Activated T-cell treated with anti-CD3 and anti-CD28 coated beads, Interleukin-2, amount 50 U/mL, for 72 hours (primary cell): ENCODE measurements at places on chromosomes 1 and 21.

DNA sequence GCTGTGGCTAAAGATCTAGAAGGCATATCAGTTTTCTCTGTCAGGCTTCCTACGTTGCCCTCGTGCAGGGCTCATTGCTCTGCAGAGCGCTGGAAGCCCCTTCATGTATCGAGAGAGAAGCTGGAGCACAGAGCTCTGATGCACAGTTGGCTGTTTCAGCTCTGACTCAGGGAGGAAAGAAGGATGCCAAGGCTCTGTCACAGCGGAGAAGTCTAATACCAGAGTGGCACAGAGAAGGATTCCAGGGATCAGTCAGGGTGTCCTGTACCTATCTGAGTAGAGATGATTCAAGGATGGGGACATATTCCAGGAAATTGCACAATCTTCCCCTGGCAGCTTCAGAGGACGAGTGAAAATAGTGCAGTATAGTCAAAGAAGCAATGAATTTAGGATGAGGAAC lies 179.2 kb upstream of the FMN2 start:
- DNase-seq, result no peak

DNA sequence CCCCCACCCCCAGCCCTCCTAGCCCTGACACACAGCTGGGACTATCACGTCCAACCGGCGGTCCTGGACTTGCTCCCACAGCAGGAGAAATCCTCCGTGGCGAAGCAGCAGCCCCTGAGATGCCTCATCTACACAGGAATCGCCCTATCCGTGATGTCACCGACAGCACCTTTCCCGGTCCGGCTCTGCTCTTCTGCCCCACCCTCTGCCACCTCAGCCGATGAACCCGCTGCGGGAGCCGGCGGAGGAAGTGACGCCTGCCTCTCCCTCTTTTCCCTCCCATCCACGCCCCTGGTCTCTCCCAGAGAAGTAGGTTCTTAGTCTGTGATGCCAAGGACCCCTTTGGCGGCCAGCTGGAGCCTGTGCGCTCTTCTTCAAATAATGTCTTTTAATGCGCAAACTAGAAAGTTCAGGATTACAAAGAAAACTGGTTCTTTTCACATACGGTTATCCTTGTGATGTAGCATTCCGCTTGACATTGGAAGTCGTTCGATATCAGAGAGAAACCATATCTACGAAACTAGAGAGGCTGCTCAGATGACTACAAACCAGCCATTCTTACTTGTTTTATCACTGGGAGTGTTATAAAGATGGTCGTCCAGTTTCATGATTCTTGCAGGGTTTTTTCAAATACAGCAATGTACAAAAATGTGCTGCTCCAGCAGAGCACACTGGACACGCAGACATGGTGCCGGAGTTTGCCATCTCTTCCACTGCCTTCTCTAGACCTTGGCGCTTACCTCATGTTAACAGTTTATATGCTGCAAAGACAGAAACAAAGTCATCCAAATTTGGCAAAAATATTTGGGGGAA lies 120.3 kb downstream of the PPIAL4G start:
- peak; percentile 54 for DNase-seq

- DNase-seq, result no peak
These were observed 607.0 kb downstream of the NPHP4 start for GRCh38 chr1:5385096-5385799.

DNA sequence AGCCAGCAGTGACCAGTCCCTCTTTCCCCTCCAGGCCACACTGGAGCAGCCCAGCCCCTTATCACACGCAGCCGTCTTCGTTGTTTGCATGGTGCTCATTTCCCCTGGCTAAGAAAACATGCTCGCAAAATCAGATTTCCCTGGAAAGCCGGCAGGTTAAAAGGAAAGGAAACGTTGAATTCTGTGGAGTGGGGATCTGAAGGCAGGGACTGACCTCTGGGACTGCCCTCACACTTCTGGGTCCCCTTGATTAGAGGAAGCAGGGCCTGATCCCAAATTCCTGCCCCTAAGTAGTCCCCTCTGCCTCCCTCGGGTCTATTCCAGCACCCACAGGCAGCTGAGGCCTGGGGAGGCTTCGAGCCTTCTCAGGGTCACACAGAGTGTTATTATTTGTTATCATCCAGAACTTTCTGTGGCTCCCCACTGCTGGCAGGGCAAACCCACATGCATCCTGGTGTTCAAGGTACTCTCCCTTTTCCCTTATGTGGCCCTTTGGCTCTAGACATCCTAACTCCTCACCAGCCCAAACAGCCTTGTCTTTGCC lies 125.2 kb upstream of the ZBTB40 start:
- DNase-seq, result no peak

GRCh38 chr1:81296601-81297000 lies 504.1 kb upstream of the ADGRL2 start:
- DNase-seq, result no peak

- no peak for DNase-seq
These were observed 100.2 kb upstream of the GNG4 start for GRCh38 chr1:235749755-235750300.

GRCh38 chr1:224047538-224047937 lies 66.4 kb upstream of the FBXO28 start:
- no peak for DNase-seq

- DNase-seq, result no peak
These were observed 53.6 kb downstream of the MAB21L3 start for GRCh38 chr1:116164604-116165368.

- no peak for DNase-seq
These were observed 6.8 kb downstream of the YARS1 start for GRCh38 chr1:32810358-32810757.

- DNase-seq, result no peak
These were observed 66.4 kb downstream of the IGSF21 start for GRCh38 chr1:18174037-18174436.

- peak; percentile 94 for DNase-seq
These were observed at the start of gene ZBTB37 for GRCh38 chr1:173868266-173869020. TSS of gene ZBTB37 (plus strand) at chr1:173868380. CDS start at chr1:173870226, 1,846 bp downstream.

DNA sequence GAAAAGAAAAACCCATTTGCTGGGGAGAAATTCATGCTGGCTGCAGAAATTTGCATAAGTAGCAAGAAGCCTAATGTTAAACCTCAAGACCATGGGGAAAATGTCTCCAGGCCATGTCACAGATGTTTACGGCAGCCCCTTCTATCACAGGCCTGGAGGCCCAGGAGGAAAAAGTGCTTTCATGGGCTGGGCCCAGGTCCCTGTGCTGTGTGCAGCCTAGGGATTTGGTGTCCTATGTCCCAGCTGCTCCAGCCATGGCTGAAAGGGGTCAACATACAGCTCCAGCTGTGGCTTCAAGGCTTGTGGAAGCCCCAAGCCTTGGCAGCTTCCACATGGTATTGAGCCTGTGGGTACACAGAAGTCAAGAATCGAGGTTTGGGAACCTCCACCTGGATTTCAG lies 93.0 kb downstream of the HFM1 start:
- DNase-seq, result no peak

DNA sequence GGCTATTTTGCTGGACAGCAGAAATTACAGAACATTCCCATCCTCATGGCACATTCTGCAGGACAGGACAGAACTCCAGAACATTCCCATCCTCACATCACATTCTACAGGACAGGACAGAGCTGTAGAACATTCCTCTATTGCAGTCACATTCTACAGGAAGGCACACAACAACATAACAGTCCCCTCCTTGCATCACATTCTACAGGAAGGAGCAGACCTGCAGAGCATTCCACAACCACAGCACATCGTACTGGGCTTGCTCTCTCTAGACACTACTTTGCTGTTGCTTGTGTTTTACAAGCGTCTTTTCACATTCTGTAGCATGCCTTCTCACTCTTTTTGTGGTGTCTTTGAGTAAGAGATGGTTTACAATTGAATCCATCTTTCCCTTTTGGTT lies 26.8 kb upstream of the ABCB10 start:
- no peak for DNase-seq

- no peak for DNase-seq
These were observed 99.0 kb upstream of the CD34 start for GRCh38 chr1:208009706-208010444.

- DNase-seq, result no peak
These were observed 897 bp downstream of the CYYR1 start for GRCh38 chr21:26572076-26572701.

DNA sequence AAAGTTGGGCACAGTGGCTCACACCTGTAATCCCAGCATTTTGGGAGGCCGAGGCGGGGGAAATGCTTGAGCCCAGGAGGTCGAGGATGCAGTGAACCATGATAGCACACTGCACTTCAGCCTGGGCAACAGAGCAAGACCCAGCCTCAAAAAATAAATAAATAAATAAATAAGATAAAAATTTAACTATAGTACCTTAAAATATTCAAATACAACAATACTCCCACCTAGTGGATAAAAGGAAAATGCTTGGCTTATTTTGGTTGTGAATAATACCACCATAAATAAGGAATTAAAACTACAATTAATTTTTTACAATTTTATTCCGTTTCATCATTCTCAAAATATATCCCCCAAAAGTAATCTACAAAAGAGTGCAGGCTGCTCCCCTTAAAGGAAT lies 8.1 kb downstream of the PSMG1 start:
- no peak for DNase-seq

DNA sequence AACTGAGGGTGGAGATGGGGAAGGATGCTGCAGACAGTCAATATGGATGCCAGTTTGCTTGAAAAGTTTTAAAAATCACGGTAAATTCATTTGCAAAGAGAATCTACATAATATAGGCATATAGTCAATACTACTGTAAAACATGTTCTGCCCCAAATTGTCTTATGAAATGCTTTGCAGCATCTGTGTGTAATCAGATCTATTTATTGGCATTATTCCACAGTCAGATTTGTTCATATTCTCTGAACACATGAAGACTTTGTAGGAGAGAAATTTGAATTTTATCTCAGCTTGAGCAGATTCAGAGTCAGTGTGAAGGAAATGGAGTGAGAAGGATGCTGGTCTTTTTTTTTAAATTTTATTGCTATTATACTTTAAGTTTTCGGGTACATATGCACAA lies 88.5 kb downstream of the PLPPR4 start:
- DNase-seq, result no peak

GRCh38 chr1:8527941-8528340 lies 210.0 kb downstream of the SLC45A1 start:
- DNase-seq, result no peak

DNA sequence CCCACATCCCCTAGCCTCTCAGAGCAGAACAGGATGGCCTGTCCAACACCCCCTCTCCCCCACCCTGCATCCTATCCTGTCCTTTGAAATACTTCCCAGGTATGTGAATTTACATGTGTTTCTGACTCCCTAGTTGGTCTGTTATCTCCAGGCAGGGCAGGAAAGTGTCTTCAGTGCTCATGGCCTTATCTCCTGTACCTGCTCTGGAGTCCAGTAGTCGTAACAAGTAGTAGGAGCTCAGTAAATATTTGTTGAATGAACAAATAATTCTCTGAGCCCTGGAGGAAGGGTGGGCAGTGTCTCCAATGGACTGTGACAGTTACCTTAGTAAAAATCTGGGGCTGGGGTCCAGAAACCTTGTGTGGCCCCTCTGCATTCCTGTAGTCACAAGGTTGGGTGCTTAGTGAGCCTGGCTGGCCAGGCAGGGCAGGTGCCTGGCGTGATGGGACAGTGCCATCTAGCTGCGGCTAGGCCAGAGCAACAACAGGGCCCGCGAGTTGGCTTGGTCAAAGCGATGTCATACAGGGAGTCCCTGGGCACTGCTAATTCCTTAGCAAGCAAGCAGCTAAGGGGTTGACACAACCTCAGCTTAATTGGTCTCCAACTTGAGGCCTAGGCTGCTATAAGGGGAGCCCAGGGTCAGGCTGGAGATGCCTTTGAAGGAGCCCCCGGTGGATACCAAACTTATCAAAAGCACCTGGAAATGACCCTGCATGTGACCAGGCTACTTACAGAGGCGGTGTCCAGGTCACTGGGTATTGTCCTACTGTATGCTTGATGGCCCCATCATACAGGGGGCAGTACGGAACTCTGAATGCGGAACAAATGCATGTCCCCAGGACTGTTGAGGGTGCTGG lies 89.0 kb upstream of the PPM1J start:
- DNase-seq, result peak; percentile 64

DNA sequence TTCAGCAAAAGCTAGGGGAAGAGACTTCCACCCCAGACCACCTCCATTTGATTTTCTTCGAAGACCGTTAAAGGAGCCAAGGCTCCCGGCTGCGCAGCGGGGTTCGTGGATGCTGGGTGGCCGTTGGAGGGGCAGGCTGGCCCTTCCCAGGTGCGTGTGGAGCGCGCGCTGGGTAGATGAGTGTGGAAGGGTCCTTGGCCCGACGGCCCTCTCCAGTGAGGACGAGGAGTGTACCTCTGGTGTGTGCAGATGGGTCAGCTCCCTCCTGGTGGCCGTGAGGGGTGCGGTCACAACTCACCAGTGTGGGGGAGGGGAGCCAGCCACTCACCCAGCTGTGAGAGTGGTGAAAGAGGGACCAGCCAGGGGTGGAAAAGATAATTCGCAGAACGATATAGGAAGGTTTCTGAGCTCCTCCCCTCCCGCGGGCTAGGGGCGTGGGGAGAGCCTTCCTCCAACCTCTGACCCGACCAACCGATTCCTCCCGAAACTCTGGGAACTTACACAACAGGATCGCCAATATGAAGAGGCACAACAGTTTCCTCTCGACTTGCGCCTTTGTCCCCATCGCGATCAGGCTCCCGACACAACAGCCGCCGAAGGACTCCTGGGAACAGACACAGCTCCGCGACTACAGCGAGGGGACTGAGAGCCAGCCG lies at the start of gene F11R:
TSS of gene F11R (minus strand) at position 644 of the 656 bp plus-strand sequence. CDS start at position 565, 79 bp downstream.
- peak; percentile 42 for DNase-seq

GRCh38 chr1:26602378-26602959 lies 72.9 kb downstream of the RPS6KA1 start:
- DNase-seq, result peak; percentile 29

DNA sequence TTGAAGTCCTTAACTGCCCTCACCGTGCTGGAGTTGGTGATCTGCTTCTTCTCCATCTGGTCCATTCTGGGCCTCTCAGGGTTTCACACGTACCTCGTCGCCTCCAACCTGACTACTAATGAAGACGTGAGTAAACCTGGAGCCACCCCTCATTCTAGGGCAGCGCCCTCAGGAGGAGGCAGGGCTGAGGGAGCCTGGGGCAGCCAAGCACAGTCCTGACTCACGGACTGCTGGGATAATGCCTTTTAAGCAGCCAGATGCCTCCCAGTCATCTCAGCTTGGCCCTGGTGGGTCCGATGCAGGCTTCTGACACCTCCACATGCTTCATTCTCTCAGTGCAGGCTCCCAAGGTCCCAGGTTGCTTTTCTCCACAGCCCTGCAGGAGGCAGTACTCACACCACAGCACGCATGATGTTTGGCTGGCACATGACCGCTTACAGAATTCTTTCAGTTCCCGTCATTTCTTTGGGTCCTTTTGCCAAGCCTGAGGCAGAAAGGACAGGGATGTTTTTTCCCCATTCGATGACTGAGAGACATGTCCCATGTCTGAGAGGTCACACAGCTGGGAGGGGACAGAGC lies 11.8 kb upstream of the SFN start:
- no peak for DNase-seq

GRCh38 chr1:234065794-234066447 lies 161.4 kb downstream of the SLC35F3 start:
- peak; percentile 72 for DNase-seq
